RCC 7860 (cell line): ENCODE measurements at places on chromosomes 13 and 19.

GRCh38 chr13:77810878-77811277 is 107.8 kb downstream of the EDNRB start:
- DNase-seq = no peak

DNA sequence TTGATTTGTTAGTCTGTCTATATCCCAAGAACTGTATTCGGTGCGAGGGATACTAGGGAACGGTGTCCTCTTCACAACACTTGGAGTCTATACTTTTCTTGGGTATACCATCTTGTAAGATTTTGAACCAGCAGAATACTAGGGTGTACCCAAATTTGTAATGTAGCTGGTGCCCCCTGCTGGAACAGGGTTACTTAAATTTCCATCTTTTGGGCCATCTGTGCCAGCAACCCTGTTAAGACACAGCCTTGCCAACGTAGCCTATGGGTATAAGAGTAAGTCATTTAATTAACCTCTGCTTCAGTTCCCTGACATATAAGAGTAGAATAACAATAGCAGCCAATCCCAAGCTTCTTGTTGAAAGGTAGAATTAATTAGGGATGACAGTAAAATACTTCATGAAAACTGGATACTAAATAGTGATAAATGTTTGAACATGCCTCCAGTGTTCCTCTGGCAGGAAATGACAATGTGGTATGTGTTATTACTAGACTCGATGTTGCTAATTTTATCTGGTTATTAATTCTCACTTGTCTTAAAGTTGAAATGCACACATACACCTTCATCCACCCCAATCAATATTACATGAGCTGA is 607.6 kb downstream of the FGF9 start:
- no peak for DNase-seq

GRCh38 chr19:56114778-56115110 is 6.4 kb downstream of the ZNF787 start:
- no peak for DNase-seq

DNA sequence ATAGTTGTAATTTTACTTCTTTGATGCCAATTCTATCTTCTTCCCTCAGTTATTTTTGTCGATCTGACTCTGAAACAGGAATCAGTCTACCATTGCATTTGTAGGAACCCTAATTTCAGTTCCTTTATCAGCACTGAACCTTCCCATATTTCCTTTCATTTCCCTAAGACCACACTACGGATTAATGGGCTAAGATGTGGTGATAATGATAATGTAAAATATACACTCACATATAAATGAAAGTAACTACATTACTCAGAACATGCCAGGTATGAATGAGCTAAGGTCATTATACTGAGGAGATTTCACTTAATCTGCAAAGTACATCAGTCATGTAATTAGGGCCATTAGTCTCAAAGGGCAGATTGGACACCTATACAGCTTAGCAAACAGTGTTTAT is 60.2 kb upstream of the RFC3 start:
- DNase-seq = no peak

DNA sequence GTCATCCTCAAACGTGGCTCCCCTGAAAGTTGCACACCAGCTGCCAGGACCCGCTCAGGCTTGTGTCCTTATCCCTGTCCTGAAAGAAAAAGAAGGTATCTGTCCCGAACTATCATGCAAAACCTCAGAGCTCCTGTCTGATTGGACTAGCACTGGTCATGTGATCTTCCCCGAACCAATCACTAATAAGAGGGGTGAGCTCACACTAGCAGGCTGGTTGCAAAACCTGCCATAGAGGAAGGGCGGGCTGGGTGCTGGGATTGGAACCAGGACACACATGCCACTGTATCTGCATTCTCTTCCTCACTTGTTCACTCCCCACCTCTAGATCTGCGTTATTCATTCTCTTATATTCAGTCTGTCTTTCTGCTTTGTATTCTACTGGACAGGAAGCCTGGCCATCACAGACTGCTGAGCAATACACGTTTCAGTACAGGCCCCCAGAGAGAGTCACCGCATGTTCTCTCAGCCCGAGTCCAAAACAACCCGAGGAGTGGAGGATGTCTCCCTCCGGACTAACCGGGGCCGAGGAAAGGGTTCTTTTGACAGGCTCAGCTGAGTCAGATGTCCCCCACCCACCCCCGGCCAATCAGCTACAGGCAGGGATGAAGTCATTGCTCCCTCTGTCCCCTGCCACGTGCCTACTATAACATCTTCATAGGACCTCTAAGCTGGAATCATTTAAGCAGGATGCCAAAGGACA is 97.7 kb downstream of the SIPA1L3 start:
- DNase-seq = peak; percentile 93

DNA sequence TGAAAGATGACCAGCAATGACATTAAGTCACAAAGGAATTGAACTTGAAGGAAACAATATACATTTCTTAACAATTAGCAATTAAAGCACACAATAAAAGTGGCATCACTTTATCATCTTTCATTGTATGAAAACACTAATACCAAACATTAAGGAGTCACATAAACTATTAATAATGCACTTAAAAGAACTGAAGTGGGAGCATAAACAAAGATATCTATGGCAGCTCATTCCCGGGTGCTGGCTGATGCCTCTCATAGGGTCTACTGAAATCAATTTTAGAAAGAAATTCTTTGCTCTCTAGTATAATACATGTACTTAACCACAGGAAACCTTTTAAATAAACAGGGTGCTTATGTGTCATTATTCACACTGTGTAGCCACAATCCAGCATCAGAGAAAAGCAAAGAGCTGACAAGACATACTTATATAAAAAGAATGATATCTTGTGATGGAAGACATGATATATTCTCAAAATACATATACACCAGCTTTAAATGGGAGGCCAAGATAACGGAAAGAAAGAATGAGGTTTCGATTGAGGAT is 1207.8 kb downstream of the EFNB2 start:
- no peak for DNase-seq

GRCh38 chr13:100890645-100891044 is 216.1 kb upstream of the TMTC4 start:
- no peak for DNase-seq

DNA sequence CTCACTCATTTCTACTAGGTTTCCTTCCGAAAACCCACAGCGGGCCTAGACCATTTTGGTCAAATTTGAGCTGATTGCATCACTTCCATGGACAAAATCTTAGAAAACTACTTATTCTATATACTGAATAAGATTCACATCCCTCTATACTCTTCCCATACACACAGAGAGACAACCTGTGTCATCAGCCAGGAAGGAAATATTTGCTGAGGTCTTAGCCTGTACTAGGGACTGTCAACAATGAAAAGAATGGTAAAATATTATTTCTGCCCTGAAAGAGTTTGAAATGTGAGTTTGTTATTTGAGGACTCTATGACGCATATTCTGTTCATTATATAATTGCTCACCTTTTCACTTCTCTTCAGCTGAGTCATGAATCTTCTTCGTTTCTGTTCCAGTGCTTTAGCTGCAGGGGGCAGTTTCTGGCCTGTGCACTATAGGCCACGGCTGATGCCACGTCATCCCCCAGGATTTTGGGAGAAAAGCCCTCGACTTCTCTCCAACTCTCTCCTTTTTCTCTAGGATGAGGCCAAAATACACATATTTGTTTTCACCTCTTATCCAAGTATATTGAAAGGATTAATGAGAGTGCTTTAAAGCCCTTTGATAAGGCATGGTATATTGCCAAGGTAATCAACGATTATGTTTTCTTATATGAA is 47.7 kb downstream of the GSX1 start:
- peak; percentile 20 for DNase-seq

DNA sequence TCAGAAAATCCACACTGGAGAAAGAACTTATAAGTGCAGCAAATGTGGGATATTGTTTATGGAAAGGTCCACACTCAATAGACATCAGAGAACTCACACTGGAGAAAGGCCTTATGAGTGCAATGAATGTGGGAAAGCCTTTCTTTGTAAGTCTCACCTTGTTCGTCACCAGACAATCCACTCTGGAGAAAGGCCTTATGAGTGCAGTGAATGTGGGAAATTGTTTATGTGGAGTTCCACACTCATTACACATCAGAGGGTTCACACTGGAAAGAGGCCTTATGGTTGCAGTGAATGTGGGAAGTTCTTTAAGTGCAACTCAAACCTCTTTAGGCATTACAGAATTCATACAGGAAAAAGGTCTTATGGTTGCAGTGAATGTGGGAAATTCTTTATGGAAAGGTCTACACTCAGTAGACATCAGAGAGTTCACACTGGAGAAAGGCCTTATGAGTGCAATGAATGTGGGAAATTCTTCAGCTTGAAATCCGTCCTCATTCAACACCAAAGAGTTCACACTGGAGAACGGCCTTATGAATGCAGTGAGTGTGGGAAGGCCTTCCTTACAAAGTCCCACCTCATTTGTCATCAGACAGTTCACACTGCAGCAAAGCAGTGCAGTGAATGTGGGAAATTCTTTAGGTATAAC is 12.0 kb upstream of the ZNF548 start:
- no peak for DNase-seq

DNA sequence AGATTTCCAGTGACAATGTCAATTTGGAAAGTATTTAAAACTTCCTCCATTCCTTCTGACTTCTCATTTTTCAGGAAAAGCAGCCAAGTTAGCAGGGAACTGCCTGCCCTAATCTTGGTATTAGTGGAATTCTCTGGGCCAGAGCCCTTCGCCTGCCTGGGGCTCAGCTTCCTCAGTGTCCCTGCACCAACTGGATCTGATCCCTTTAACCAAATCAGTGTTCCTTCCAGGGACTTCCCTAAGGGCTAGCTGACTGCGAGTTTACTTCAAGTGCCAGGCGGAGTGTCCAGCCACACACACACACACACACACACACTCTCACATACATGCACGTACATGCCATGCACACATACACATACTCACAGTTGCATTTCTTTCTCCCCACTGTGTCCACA is 20.0 kb downstream of the RAB20 start:
- no peak for DNase-seq

DNA sequence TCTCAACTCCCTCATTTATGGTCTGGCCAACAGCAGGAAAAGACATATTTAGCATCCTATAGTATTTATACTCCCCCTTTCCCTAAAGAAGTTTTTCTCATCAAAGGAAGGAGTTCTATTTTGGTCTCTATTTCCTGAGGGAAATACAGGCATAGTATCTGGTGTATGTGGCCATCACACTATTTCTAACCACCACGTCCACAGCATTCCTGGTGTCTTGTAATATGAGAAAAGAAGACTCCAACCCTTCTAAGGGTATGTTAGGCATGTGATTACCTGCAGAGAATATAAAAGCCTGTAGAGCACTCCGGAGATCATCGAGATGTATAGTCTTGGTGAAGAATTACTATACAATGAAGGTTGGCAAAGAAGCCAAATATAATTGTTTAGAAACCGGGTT is 137.4 kb downstream of the VWA8 start:
- no peak for DNase-seq

DNA sequence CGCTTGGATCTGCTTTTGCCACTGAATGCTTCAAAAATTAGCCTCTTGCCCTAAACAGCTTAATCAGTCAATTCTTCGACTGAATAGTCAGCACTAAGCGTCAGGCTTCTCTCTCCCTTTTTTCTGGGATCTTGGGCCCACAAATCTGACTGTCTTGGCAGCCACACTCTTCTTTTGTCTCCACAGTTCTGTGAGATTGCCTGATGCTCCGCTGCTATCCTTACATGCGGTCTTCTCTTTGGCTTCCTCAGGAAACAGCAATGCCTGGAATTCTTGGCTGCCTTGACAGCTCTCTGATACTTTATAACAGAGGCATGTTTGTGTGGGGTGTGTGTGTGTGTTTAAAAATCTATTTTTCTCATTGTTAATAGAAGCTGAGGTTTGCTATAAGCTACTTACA is 32.6 kb downstream of the ERCC5 start:
- DNase-seq = no peak

- DNase-seq = no peak
These were observed 27.3 kb upstream of the GPI start for GRCh38 chr19:34337739-34338138.

DNA sequence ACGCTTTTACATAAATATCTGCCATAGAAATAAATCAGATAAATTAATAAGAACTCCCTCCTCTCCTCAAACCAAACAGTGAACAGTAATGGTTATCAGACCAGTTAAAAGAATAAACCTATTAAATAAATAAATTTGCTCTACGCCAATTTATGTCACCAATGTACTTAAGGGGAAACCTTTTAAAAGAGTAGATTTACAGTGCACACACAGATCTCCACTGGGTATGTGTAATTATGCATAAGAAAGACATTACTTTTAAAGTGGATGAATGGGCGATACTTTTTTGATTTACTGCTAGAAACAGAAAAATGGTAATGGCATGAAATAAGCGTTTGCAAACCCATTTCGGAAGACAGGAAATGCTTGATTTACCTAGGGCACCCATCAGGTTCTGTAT is 34.9 kb upstream of the C19orf12 start:
- DNase-seq = no peak

DNA sequence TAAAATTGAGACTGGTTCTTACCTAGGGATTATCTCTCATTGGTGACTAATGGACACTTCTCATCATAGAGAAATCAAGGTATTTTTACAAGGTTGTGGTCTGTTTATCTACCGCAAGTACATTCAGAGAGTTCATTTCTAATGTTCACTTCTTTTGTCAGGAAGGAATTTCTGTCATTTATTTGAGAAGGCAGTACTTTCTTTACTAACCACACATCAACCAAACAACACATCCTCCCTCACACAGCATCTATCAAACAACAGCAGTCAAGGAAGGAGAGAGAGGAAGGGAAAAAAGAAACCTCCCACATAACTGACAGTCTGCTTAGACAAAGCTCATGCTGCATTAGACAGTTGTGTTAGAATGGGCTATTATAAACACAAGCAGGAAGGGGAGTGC is 182.3 kb upstream of the KLF12 start:
- DNase-seq = no peak

DNA sequence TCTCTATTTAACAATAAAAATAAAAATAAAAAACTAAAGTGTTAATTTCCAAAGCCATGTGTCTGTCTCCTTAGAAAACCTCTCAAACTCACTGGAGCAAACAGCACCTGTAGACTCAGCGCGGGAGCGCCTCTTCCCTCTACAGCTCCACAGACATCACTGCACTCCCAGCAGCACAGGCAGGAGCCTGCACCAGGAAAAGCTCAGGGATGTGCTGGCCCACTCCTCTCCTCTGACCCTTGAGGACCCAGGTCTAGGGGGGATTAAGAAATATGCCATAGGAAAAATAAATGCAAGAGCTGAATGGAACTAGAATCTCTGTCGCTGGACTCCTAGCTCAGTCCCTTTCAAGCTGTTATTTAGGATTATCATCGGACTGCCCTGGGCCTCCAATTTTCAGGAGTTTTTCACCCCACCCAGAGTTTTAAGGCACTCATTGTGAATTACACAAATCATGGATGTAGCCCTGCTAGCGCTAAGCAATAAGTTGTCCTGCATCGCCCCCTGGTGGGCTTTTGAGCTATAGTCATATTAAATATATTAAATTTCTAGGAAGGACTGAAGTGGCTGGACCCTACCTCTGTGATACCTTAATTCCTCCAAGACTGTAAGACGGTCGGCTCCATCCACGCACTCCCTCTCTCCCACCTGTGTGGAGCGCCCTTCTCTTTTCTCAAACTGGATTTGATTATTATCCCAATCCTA is 333.9 kb downstream of the UQCRFS1 start:
- peak; percentile 63 for DNase-seq

DNA sequence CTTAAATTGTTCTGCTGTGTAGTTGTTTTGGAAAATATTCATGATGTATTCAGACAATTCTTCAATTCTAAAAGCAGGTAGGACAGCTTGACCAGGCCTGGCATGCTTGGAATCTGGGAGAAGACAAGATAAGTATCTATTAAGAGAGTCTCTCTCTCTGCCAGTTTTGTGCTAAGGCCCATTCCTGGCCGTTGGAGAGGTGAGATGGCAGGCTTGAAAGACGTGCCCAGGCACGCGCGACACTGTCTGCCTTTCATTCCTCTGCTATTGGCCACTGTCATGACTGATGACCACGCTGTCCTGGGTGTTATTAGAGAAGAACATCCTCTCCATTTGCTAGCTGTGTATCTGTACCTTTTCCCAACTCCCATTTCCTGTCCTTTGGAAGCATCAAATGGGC is 90.3 kb downstream of the LHFPL6 start:
- no peak for DNase-seq
